ENCODE measurements at places on chromosomes 5 and 9.

- DNase-seq = no peak
Measured at GRCh38 chr5:146703499-146703898, 175.1 kb downstream of the PPP2R2B start.

GRCh38 chr9:76962732-76963131, 56.7 kb upstream of the FOXB2 start:
- no peak for DNase-seq

DNA sequence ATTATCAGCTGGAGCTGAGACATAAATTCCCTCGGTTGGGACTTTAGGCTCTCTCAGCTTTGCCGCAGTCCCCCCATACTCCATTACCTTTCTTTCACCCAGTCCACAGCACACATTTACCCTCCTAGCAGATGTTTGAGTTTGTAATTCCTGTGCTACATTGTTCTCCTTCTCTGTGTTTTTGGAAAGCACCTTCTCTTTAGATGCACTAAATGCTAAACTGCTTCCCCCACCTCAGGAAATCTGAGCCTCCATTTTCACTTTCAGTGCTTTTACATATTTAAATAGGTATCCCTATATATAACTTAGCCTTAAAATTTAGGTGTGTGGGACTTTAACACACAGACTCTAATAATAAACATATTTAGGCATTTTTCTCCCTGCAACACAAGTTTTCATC, 356.9 kb downstream of the NFIB start:
- DNase-seq = no peak

DNA sequence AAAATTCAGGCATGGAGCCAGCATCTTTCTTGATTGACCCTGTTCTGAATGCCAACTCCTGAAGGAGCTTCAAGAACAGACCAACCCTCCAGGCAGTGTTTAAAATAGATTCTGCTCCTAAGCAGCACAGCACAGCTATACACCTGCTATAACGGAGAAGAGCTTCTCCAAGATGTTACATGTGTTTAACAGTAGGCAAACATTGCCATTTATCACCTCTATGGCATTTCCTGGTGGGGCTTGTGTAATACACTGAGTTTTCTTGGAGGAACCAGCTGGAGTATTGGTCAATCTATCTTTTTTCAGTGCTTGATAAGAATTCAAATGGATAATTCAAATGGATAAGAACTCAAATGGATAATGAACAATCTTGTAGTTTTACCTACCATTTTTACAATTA, 615.1 kb downstream of the CDH12 start:
- no peak for DNase-seq

DNA sequence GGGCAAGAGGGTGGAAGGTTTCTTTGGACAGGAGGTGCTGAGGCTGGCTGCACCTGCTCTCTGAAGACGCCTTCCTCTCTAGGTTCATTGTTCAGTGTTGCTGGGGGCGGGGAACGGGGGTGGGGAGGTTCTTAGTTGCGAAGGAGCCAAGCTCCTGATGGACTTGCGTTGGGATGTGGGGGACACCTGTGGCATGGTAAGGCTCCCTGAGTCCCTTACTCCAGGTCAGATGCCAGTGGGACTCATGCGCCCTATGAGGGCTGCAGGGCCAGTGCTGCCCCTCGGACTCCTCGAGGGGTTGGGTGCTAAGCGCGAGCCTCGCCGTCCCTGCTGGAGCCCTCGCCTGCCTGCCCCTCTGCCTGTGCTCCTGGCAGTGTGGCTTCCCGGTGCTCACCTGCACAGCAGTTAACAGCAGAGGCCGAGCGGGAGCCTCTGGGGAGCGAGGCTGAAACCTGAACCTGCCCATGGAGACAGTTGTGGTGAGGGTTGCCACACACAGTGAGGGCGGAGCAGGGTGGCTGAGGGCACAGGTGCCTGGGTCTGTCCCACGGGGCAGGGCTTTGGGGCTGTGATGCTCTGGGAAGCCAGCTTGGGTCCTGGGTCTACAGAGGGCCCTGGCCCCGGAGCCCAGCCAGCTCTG, 5.5 kb downstream of the RNU6ATAC start:
- DNase-seq = no peak

Measured in BE2C (cell line).